Hypothalamus (tissue), 51 donors: ENCODE measurements at places on chromosomes 3 and 15.

DNA sequence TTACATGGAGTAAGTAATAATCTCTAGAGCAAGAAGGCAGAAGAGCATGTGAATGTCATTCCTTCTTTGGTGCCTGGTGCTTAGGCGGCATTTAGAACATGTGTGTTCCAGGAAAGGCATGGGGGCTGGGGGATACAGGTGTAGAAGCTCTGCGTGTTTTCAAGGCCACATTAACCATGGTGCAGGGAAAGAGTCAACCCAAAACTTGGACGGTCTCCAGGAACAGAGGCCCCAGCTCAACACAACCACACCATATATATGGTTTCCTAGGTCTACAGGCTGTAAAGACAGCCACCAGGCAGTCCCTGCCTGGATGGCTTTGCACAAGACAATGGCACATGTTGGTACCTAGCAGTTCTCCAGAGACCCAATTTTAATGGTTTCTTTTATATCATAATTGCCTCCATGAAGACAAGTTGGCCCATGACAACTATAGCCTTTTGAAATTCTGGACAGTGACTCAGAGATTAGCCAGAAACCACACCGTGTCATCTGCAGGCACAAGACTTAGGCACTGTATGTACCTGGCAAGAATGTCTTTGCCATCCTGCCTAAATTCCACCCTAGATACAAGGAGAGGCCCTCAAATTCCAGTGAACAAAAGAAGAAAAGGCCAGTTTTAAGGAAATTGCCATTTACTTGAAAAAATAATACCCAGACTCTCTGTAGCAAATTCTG lies 25.0 kb upstream of the DGKG start:
- no peak for DNase-seq

DNA sequence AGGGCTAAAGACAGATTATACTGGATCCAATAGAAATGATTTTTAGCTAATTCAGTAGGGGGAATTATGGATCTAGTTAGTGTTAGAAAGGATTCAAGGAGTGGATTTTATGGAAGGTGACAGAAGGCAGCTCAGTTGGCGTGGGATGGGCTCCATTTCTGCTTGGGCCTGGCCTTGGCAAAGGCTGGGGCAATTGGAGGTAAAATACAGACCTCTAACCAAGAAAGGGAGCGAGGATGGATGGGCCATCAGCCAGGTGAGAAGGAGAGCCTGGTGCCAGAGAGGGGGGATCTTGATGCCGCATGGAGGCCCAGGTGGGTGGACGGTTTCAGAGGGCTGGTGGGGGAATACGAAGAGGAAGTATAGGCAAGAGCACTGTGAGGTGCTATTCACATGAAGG lies 40.7 kb upstream of the TRA2B start:
- DNase-seq: no peak

GRCh38 chr3:15768421-15769255 lies 29.1 kb downstream of the ANKRD28 start:
- DNase-seq: no peak

GRCh38 chr3:14555835-14556234 lies 15.7 kb upstream of the GRIP2 start:
- DNase-seq: no peak

GRCh38 chr3:14453876-14454638 lies 51.7 kb downstream of the SLC6A6 start:
- DNase-seq: no peak

DNA sequence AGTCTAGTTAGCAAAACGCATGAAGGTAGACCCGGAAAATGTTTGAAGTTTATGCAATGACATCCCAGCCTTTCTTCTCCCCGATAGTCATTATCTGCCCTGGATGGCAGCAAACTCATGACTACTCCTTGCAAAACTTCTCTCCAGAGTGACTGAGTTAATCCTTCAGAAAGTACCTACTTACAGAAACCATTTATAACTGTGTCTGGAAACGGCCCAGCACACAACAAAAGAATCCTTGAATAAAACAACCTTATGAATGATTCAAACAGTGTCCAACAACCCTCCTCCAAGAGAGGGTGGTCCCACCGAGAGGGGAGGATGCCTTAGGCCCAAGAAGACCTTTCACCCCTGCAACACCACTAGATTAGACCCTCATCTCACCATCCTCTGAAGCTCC lies 14.2 kb downstream of the ST8SIA2 start:
- DNase-seq: no peak

GRCh38 chr15:92612891-92613290 lies 42.7 kb downstream of the FAM174B start:
- DNase-seq: no peak

DNA sequence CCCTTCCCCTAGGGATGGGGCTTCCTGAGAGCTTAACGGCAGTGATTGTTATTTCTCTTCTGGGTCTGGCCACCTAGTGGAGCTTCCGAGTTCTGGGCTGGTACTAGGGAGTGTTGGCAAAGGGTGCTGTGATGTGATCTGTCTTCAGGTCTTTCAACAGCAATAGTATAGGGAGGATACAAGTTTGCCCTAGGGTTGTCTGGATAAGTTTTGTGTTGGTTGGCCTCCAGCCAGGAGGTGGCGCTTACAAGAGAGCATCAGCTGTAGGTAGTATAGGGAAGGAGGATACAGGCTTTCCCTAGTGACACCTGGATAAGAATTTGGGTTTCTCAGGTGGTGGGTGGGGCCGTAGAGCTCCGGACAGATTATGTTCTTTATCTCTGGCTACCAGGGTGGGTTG lies 19.2 kb upstream of the CPOX start:
- DNase-seq: no peak

- DNase-seq: no peak
Observed at GRCh38 chr3:173021547-173022185, 119.4 kb downstream of the SPATA16 start.

GRCh38 chr15:58043192-58043903 lies 22.2 kb downstream of the ALDH1A2 start:
- no peak for DNase-seq

GRCh38 chr3:134641671-134642300 lies 9.0 kb downstream of the KY start:
- DNase-seq: no peak

DNA sequence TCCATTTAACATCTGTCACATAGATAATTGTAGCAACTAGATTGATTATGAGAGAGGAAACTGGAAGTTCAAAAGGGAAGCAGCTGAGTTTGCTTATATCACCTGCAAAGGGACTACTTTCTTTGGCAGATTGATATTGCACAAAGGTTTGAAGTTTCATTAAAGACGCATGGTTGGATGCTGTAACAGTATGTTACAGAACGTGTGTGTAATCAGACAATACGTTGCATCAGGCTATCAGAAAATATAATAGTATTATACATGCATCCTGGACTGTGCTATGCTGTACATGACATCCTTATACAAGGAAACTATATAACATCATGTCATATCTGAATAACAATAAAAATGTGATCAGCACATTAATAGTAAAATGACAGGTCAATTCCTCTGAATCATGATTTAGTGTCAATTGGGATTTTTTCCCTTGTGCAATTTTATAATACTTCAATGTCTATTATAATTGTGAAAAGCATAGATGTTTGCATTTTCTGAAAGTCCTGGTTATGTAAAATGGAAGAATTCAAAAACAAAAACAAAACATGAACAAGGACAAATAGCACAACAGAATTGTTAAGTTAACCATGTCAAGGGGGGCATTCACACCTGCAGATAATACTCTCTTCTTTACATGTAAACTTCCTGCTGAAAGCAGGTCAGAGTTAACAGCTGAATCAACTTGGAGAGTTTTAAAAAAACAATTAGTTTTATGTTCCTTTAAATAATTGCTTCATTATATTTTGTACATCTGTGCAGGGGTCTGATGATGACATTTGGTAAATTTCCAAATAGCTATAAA lies 283.2 kb upstream of the KCNH8 start:
- no peak for DNase-seq

DNA sequence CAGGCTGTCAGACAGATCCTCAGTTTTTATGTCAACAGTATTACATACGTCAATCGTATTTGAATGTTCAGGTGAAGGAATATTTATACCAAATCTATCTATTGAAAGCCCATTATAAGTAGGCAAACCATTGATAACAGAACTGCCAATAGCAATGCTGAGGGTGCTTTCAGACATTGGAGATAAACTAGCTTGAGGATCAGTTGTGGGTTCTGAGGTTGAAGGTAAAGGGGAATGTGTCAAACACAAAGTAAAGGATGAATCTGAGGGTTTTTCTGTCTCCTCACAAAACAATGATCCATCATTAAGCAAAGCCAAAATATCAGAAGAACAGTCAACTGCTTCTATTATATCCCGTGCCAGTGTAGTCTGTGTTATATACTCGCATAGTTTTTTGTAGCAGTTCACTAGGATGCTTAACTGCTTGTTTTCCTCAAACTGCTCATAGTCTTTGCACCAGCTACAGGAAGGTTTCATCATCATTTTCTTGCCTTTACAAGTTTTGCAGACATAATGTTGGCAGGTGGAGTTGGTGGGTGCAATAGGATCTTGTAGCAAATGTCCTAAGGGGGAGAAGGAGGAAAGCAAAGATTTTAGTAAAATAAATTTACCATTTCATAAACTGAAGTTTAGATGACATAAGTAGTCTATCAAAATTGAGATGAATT lies 43.8 kb downstream of the MSL2 start:
- DNase-seq: no peak
